Left ventricle myocardium superior (tissue), 1 donor: ENCODE measurements at places on chromosomes 1 and 21.
A peak's percentile ranks its signal among the peaks of the same experiment; 100 is the strongest.

- DNase-seq = no peak
Observed at GRCh38 chr1:6272868-6273267, 12.0 kb upstream of the GPR153 start.

- no peak for DNase-seq
Observed at GRCh38 chr1:241778117-241778516, 69.9 kb upstream of the EXO1 start.

GRCh38 chr1:3000214-3000613 is 21.1 kb upstream of the ACTRT2 start:
- no peak for DNase-seq

DNA sequence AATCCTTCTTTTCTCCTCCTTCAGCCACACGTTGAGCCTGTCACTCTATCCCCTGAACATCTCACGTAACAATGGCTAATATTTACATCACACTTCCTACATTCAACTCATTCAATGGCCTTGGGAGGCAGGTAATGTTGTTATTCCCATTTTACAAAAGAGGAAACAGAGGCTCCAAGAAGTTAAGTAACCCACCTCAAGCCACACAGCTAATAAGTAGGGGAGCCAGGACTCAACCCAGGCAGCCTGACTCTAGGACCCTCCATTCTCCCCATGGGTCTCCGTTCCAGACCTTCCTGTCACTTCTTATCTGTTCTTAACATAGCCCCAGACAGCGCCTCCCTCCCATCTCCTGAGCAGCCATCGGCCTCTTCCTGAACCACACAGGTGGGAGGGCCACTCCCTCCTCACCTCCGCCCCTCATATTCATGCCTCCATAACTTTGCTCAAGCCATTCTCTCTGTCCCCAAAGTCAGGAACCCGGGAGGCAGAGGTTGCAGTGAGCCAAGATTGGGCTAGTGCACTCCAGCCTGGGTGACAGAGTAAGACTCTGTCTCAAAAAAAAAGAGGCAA is 2.2 kb downstream of the PADI4 start:
- DNase-seq = no peak

GRCh38 chr21:15309721-15310120 is 244.9 kb upstream of the NRIP1 start:
- DNase-seq = peak; percentile 77

DNA sequence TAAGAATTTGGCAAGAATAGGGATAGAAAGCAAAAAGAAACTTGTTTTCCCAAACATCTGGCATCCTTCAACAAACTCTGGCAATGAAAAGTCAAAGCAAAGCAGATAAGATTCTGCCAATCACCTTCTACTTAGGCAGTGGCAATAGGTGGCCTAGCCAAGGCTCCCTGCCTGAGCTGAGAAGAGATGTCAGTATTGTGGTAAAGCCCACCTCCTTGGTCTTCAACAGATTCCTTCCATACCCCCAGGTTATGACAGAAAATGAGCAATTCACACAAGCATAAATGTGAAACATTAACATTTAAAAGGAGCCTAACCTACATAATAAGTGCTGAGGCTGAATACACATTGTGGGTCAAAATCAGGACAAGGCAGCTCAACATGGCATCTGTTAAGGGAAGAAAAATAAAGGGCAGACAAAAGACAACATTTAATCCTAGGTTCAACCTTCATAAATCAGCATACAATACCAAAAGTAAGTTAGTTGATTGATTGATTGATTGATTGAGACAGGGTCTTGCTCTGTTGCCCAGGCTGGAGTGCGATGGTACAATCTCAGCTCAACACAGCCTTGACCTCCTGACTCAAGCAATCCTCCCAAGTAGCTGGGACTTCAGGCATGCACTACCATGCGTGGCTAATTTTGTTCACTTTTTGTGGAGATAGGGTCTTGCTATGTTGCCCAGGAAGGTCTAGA is 123.1 kb downstream of the AKT3 start:
- no peak for DNase-seq

- DNase-seq = peak; percentile 65
Observed at GRCh38 chr1:27391511-27392095, 819 bp upstream of the GPR3 start.
